ENCODE measurements at places on chromosomes 6 and 20.

DNA sequence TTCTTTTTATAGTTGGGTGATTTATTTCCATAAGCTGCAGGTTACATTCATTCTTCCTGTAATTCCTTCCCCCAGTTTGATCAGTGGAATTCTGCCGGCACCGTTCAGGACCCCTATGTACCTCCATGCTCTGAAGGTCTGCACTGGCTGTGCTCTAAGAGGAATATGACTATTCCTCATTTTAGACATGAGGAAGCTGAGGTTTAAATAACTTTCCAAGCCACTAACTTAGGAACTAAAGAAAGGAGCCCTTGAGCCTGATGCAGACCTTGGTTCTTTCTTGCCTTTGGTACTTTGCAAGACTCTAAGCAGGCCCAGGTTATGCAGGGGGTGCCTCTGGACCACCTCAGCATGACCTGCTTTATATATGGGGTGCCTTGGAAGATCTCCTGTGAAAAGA lies 318.5 kb downstream of the QKI start:
- no peak for DNase-seq

GRCh38 chr6:169409742-169410312 lies 156.2 kb upstream of the THBS2 start:
- no peak for DNase-seq

GRCh38 chr6:137777687-137778075 lies 89.4 kb upstream of the TNFAIP3 start:
- no peak for DNase-seq

GRCh38 chr6:27755768-27756167 lies 156.4 kb downstream of the OR2B2 start:
- DNase-seq = no peak

DNA sequence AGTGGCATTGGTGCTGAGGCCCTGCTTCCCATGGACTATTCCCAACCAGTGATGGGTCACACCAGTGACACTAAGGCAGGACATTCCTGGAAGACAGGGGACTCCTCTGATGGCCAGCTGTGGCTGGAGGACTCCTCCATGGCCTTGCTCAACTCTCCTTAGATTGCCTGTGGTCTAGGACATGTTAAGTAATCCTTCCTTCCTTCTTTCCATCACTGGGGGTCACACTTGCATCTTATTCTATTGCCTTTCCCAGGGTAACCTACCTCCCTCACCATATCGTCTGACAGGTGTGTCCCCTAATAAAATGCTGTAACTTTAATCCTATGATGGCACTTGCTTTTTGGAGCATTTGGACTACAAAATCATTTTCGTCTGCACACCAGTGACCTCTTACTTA lies 24.5 kb upstream of the HLA-A start:
- peak; percentile 45 for DNase-seq

DNA sequence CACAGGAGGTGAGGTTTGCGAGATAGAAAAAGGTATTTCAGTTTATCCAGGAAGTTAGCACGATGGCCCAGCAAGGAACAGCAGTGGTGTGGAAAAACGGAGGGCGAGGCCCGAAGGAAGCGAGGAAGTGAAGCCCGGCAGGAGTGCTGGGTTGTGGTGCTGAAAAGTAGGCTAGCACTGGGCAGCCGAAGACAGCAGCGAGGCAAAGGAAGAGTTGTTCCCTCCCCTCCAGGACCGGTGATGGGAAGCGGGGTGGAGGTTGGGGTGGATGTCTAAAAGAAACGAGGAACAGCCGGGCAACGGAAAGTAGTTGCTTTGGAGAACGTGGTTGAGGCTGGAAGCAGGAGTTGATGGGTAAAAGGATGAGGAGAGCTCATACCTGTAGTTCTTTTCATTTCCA lies 1.4 kb downstream of the METTL24 start:
- no peak for DNase-seq

DNA sequence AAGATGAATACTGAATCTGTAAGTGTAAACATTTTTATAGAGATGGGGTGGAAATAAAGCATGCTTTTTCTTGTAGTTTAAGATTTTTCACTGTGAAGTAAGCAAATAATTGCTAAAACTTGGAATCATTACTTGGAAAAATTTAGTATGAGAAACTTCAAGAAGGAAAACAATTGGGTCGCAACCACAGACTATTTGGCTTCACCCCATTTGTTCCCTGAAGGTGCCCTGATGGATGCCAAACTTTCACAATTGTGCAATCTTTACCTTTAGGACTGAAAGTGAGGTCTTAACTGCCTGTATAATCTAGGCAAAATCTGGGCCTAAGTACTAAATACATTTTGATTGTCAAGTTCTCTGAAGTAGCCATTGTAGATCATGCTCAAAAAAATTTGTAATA lies 330.1 kb downstream of the HDGFL1 start:
- DNase-seq = no peak

DNA sequence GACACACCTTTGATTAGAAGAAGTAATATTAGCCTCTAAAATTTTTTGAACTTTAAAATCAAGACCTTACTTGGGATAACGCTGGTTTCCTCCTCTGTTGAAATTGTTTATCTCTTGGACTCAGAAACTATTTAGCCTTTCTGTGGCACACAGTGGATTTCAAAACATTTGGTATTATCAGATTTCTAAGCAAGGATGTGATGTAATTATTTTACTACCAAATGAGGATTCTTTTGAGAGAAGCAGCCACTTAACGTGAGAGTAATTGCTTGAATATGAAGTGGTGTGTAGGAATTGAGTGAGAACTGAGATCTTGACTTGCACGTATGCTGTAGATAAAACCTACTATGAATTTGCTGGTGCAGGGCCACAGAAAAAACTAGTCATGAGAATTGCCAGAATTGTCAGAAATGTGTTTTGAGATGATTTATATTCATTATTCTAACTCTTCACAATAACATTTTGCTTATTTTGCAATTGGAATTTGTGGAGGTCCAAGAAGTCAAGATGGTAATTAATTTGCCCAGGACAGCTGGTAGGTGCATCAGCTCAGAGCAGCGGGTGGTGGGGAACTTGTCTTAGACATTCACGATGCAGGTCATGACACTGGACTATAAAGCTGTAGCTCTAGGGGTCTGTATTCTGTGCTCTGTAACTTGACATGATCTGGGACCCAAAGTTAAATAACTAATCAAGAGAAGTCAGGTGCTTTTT lies 53.4 kb downstream of the AKAP12 start:
- DNase-seq = no peak

DNA sequence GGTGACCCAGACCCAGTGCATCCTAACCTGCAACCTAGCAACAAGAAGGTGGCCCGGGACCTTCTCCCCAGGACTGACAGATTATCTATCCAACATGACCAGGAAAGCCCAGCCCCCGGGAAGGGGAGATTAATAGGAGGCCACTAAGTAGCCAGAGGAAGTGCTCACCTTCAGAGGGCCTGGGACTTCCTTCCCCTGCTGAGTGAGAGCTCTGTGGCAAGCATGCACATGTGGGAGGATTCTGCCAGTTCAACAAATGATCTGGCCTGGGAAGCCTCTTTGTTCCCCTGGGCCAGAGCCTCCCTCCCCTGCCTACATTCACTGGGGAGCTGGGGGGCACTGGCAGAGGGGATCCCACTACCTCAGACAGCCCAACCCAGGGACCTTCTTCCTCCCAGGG lies 39.6 kb downstream of the SHLD1 start:
- DNase-seq = no peak

GRCh38 chr6:44072959-44073611 lies 54.2 kb downstream of the MRPL14 start:
- peak; percentile 95 for DNase-seq
